ENCODE measurements at places on chromosomes 5 and 9. TPM values are rescaled to one million over a fixed set of nuclear protein-coding genes. Genes with fewer than 3 reads are reported as not detected.

The CXCL14 gene
- total RNA-seq = not detected

The SPINK4 gene
- total RNA-seq = not detected

The AK8 gene
- total RNA-seq = 0.39 TPM

The RNF208 gene
- total RNA-seq = 11.5 TPM

The SPATA31E1 gene
- not detected for total RNA-seq

The LCP2 gene
- total RNA-seq = 0.36 TPM

The PCDHA2 gene
- not detected for total RNA-seq

The MYOT gene
- total RNA-seq = not detected

The NR5A1 gene
- total RNA-seq = 2.5 TPM

The FOXI1 gene
- 0.44 TPM for total RNA-seq

The NEUROG1 gene
- not detected for total RNA-seq

The KCNN2 gene
- total RNA-seq = not detected

The PIP5K1B gene
- not detected for total RNA-seq

The HMMR gene
- total RNA-seq = 42.5 TPM

The ANGPTL2 gene
- 0.08 TPM for total RNA-seq

The ACOT12 gene
- 0.74 TPM for total RNA-seq

The IL5 gene
- not detected for total RNA-seq

The PCDHAC1 gene
- total RNA-seq = 0.59 TPM

The CTNND2 gene
- 1.0 TPM for total RNA-seq

The CFAP77 gene
- total RNA-seq = not detected

The IGIP gene
- 7.7 TPM for total RNA-seq

The PTPN3 gene
- total RNA-seq = 10.4 TPM

The GABRB2 gene
- total RNA-seq = not detected

The FAXDC2 gene
- 0.39 TPM for total RNA-seq

The EPB41L4B gene
- 27.8 TPM for total RNA-seq

The GRXCR2 gene
- total RNA-seq = not detected

The CARD19 gene
- total RNA-seq = 63.4 TPM

The RXFP3 gene
- total RNA-seq = not detected

The SLC46A2 gene
- total RNA-seq = not detected

The GZMA gene
- not detected for total RNA-seq

The NR6A1 gene
- total RNA-seq = 7.6 TPM

The WWC1 gene
- 29.4 TPM for total RNA-seq

The GRM6 gene
- total RNA-seq = not detected

The TPPP gene
- 0.98 TPM for total RNA-seq

The SPOCK1 gene
- total RNA-seq = 15.6 TPM

The SLC45A2 gene
- total RNA-seq = not detected

The TRAF2 gene
- 48.7 TPM for total RNA-seq

The SV2C gene
- total RNA-seq = not detected

Data from Panc1 (cell line).